ENCODE measurements at places on chromosomes 2 and 18. TPM values are rescaled to one million over a fixed set of nuclear protein-coding genes. Genes with fewer than 3 reads are reported as not detected.

DNA sequence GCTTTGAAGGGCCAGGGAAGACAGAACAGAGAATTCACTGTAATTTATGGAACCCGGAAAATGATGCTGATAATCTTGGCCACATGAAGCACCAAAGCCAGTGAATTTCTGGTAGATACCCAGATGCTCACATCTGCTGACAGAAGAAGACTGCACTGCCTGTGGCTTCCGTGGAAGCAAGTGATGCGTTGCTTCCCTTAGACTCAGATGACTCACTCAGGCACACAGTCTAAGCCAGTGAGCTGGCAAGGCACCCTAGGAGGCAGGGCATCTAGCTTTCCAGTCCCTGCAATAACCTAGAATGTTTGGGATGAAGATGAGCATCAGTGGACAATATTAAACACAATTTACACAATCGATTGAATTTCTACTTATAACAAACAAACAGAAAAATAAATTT lies 284.7 kb downstream of the CMPK2 start:
- DNase-seq: no peak

DNA sequence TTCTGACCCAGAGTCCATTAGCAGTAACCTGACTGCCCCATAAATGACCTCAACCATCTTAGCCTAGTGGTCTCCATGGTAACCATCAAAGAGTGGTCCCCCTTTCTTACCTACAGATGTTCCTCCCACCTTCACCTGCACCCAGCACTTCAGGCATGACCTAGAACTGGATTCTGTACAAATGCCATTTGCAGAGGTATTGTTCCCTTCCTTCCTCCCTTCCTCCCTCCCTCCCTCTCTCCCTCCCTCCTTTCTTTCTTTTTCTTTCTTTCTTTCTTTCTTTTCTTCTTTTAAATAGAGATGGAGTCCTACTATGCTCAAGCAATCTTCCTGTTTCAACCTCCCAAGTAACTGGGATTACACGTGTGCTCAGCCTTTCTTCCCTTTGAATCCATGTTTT lies 114.6 kb upstream of the SLC1A4 start:
- no peak for DNase-seq

DNA sequence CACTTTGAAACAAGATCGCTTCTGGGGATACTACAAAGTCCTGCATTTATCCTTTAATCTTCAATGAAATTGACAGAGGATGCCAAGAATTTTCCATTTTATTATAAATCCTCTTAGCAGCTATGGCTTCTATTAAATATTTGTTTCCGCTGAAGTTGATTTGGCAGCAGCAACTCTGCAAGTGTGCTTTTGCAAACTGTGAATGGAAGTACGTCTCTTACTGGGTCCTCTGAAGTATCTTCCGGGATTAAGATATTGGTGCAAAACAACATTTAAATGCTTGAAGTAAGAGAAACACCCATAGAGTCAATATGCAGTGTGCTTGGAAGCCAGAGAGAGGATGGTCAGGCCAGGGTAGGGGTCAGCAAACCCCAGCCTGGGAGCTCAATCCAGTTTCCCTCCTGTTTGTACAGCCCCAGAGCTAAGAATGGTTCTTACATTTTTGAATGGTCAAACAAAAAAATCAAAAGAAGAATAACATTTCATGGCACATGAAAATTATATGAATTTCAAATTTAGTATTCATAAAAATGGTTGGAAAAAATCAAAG lies 13.6 kb downstream of the CCDC68 start:
- DNase-seq: no peak

The IL36B gene
- polyA plus RNA-seq: not detected

- no peak for DNase-seq
These were observed 53.3 kb downstream of the TRAPPC12 start for GRCh38 chr2:3432693-3433338.

GRCh38 chr18:51712821-51713220 lies 515.3 kb upstream of the MEX3C start:
- no peak for DNase-seq

GRCh38 chr2:61924895-61925663 lies 19.6 kb downstream of the COMMD1 start:
- DNase-seq: no peak
